ENCODE measurements at places on chromosomes 2 and 18.

DNA sequence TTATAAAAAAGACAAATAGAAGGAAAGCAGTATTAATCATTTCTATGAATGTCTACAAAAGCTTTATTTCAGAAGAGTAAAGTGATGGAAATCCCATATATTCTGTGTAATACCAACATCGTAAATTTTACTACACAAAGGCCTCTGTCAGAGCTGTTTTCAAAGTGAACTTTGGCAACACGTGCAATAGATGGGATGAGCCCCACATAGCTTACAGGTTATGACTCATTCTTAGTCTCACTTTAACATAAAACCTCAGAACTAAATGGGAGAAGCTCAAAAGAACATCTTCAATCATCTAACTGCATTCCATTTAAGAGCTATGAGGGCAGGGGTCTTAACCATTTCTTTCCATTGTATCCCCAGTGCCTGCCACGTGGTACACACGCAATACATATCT is 11.5 kb downstream of the VPS4B start:
- no peak for DNase-seq

DNA sequence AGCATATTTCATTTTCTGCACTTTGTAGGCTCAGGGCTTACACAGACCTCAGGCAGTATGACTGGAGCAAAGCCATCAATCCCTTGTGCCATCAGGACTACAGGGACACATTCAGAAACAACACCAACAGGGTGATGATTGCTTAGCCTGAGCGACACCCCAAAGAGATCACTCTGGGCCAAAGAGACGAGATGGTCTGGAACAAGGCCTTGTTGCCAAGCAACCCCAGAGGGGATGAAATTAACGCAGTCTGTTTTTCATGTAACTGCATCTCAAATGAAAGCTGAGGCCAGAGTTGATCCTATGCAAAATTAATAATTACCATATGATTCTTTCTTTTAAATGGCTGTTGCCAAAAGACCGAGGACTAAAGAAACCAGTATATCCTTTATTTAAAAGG is 20.2 kb upstream of the B3GNT2 start:
- DNase-seq: no peak

GRCh38 chr2:39266139-39266805 is 22.5 kb upstream of the CDKL4 start:
- DNase-seq: no peak

- DNase-seq: no peak
These were observed 77.6 kb upstream of the ZNF516 start for GRCh38 chr18:76572518-76573247.

DNA sequence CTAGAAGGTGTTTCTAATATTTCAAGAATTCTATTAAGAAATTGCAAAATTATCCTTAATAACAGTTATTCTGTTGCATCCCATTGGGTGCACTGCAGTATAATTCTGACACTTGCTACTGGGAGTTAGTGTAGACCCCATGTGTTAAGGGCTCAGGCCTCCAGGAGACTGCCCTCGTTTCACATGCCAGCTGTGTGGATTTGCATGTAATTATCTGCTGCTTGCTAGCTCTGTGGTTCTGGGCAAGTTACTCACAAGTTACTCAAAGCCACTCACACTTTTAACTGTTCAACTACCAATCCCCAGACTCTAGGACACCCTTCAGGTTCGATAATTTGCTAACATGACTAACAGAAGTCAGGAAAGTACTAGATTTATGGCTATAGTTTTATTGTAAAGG is 38.6 kb downstream of the ST6GAL2 start:
- DNase-seq: no peak

GRCh38 chr2:183123117-183123958 is 905 bp upstream of the NUP35 start:
- no peak for DNase-seq

DNA sequence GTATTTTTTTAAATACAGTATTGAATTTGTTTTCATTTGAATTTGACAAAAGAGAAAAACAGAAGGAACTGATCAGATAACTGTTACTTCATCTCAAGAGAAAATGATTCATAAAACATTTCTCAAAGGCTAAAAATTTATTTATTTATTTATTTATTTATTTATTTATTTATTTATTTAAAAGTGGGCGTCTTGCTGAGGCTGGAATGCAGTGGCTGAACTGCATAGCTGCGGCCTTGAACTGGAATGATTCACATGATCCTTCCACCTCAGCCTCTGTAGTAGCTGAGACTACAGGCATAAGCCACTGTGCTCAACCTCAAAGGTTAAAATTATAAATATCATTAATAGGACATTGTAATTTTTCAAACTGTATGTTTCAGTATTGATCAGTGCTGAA is 4.5 kb upstream of the PUM2 start:
- DNase-seq: no peak

- DNase-seq: no peak
These were observed 956.4 kb downstream of the CPS1 start for GRCh38 chr2:211512806-211513205.

- no peak for DNase-seq
These were observed 26.8 kb downstream of the RMND5A start for GRCh38 chr2:86746939-86747338.

DNA sequence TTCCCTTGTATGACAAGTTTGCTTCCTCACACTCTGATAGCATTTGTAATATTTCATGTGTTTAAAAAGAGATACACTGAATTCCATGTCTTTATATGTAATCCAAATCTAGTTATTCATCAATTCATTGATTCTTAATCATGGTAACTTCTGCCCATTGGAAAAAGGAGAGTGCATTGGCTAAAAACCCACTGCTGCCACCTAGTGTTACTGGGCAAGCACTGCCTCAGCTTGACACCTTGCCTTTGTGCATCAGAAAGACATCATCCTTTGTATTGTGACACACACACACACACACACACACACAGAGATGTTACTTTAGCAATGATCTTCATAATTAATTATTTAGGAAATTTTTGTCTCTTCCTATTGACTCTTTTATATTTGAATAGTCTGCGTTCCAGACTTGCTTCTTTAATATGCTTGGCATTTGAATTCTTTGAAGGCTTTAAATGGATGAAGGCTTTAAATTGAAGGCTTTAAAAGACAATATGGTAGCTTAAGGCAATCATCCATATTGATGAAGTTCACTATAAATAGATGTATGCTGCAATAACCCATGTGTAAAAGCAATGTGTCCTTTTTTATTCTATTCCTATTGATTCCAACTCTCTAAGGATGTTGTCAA is 414.2 kb upstream of the CHST9 start:
- DNase-seq: peak; percentile 17

DNA sequence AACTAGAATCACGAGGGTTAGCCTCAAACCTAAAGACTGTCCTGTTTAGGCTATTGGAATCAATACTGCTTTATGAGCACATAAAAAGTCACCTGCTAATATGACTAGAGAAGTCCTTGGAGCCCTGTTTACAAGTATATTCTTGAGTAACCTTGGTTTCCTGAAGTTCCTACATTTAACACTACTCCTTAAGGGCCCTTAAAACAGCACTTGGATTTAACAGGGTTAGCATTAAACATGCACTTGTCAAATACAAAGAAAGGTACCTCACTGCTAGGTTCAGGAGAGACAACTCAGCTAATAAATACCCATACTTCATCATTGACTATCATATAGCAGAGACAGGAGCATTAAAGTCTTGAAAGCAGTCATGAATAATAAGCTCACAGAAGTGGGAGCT is 96.7 kb downstream of the SLC5A7 start:
- DNase-seq: no peak

DNA sequence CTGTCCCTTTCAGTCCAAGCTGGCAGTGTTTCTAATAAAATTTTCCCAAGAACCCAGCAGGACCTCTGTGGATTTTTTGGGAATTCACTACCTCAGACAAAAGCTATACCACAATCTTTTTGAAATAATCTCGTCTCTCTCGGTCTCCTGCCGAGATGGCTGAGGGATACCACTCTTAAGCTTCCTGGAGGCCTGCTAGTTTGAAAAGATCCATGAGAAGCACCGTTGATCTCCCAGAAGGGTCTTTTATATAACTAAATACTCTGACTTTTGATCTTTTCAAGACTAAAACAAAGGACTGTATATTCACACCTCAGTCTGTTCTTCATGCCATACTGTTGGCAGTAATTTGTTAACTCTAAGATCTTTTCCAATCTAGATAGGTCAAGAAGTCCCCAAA is 141.7 kb downstream of the UPP2 start:
- no peak for DNase-seq

GRCh38 chr2:141411419-141411818 is 719.4 kb downstream of the LRP1B start:
- no peak for DNase-seq

- DNase-seq: peak; percentile 50
These were observed 71.2 kb downstream of the PLB1 start for GRCh38 chr2:28567061-28567471.

- DNase-seq: peak; percentile 69
These were observed 81.5 kb downstream of the PRPF40A start for GRCh38 chr2:152635635-152636298.

GRCh38 chr2:172230889-172231401 is 128.2 kb upstream of the DLX2 start:
- no peak for DNase-seq

GRCh38 chr2:31004257-31004656 is 134.0 kb downstream of the GALNT14 start:
- no peak for DNase-seq

DNA sequence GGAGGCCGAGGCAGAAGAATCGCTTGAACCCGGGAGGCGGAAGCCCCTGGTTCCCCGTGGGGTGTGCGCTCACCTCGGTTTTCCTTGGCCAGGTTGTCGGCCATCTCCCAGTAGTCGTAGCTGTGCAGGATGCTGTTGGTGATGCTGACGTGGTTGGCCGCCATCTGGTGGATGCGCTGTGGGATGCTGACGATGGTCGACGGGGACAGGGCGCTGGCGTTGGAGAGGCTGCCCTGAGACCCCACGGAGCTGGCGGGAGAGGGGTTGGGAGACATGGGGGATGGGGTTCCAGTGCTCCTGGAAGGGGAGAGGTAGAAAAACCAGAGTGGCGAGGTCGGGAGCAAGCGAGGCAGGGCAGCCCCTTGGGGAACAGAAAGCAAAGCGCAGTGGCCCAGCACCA is 64.4 kb upstream of the REV1 start:
- no peak for DNase-seq

DNA sequence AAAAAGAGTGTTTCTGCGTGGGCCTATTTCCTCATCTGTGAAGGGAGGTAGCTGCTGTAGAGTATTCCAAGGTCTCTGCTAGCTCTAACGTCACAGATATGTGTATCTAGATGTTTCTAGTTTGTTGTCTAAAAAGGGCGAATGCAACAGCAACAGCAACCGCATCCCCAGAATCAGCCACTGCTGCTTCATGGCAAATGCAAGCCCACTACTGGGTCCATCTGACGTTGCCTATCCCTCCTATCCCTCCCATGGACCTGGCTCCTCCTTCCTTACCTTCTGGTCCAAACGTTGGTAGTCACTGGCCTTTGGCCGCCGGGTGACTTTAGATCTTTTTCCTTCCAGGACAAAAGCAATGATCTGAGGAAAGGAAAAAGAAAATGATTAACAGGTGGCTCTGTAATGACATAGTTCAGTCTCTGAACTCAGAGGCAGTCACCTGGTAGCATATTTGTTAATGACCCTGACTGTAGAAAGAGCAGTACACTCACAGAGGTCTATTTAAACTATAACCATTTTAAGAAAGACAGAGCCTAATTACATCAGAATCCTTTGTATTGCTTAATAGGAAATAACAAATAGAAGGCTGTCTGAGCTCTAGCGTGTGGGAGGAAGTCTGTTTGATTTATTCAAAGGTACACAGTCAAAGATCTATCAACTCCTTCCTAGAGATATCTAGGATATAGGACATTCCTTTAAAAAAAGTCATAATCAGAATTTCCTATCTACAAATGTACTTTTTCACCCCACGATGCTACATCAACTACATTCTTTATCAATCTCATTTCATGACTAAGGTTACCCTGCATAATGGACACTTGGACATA is 2.9 kb downstream of the TGOLN2 start:
- no peak for DNase-seq

DNA sequence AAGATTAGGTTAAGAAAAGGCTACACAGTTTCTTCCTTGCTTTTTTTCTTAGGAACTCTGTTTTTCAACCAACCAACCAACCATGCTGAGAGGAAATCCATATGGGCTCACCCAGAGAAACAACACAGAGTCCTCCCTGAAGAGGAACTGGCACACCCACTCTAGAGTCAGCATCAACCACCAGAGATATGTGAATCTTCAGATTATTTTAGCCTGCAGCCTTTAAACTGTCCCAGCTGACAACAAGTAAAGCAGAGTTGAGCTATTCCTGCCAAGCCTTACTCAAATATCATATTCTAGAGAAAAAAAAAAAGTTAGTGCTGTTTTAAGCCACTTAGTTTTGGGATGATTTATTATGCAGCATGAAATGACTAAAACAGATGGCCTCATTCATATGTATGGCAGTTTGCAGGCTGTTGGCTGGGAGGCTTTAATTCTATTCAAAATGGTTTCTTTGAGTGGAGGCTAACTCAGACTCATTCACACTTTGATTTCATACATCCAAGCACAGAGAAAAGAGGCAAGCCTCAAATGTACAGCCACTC is 1637.7 kb upstream of the LRRTM1 start:
- no peak for DNase-seq

DNA sequence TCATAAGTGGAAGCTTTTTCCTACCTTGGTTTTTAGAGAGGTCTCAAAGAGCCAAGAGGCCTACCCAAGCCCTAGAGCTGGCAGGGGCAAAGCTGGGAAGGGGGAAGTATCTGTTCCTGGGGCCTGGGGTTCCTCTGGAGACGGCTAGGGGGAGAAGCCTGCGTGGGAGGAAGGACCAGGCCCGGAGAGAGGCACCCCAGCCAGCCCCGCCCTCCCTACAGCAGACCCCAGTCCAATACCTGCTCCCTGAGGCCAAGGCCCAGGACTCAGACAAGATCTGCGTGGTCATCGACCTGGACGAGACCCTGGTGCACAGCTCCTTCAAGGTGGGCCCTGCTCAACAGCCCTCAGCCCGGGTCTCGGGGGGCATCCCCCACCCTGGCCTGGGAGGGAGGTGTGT is 2.2 kb downstream of the CTDSP1 start:
- DNase-seq: no peak

- no peak for DNase-seq
These were observed 70.9 kb upstream of the RNF152 start for GRCh38 chr18:61963705-61964104.

DNA sequence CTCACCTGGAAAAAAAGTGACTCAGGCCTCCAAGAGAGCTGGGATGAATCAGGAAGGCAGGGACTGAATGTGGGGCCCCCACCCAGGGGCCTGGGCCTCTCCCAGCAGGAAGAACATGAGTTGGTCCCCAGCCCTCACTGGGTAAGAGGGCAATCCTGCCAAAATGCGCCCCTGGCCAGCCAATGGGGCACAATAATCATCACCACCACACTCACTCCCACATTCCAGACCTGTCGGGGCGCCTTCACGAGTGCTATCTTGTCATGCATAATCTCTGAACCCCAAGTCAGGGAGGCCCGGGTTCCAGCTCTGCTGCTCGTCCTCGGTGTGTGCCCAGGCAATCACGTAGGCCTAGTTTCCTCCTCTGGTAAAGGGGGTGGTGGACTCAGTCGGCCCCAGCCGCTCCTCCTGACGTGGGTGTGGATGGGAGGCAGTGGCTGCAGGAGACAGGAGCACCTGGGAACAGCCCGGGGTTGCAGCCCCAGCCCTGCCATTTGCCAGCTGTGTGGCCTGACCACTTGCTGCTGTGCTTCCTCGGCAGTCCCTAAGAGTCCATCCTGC is 115.1 kb downstream of the CYP26B1 start:
- DNase-seq: no peak

GRCh38 chr2:1553671-1554295 is 140.5 kb downstream of the TPO start:
- no peak for DNase-seq

- no peak for DNase-seq
These were observed 30.7 kb upstream of the FRZB start for GRCh38 chr2:182897137-182897536.

GRCh38 chr18:3692691-3693090 is 242.7 kb downstream of the TGIF1 start:
- DNase-seq: no peak

Data from urothelium cell line (cell line).